Pons (tissue), 1 donor: ENCODE measurements at places on chromosomes 7 and 10.

DNA sequence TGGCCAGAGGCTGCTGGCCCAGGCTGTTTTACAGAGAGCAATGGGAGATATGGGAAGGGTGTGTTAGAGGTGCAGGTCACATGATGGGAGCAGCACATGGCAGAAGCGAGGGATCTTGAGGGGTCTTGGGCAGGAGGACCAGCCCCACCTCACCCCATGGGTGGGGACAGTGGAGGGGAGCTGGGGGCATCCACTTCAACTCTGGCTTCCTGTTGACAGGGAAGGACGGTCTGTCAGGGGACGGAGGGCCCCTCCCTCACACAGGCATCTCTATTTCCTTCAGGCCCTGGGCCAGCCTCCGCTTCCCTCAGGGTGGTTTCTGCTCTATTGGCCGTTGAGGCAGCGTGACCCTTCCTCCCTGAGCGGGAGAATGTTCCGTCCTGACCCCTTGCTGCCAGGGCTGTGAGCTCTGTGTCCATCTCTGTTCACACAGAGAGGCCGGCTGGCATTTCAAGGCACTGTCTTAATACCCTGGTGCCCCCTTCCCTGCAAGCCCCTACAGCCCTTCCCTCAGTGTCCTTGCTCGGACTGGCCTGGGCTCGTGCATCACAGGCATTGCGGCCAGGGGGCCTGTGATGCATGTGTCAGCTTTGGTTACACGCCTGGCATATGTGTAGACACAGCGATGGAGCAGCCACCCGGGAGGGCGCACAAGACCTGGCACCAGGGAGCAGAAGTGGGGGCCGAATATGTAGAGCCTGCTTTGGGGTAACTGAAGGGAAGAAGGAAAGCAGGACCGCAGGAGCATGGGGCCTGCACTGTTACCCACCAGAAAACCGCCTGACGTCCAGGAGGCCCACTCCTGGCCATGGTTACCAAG is 31.8 kb downstream of the RAMP3 start:
- DNase-seq: no peak

DNA sequence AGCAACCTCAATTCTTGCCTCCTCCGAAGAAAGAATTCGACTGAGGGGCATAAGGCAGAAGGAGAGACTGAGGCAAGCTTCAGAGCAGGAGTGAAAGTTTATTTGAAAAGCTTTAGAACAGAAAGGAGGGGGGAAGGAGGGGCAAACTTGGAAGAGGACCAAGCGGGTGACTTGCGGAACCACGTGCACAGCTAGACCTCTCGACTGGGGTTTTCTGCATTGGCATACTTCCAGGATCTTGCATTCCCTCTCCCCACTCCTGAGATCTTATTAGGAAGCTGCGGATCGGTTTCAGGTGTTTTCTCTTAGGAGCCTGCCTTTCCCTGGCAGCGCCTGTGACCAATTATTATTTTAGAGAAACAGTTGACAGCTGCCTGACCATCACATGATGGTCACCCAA is 20.3 kb upstream of the CPXM2 start:
- DNase-seq: no peak

- DNase-seq: no peak
These were observed 116.0 kb downstream of the CHN2 start for GRCh38 chr7:29310625-29311024.

DNA sequence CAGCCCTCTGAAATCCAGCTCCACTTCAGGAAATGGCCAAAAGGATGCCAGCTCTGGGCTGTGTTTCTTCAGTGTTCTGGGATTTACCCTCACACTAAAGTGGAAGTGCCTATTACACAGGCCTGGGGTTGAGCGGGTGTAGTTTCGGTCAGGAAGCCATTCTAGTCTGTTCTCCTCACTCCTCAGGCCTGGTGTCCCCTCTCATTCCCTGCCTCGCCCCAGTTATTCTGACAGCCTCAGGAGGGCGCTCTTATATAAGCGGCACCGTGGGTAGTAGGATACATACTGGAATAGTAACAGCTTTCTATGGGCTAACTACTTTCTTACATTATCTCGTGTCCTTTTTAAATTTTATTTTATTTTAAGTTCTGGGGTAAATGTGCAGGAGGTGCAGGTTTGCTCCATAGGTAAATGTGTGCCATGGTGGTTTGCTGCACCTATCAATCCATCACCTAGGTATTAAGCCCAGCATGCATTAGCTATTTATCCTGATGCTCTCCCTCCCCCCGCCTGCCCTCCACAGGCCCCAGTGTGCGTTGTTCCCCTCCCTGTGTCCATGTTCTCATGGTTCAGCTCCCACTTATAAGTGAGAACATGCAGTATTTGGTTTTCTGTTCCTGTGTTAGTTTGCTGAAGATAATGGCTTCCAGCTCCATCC is 12.2 kb upstream of the LGI1 start:
- peak; percentile 59 for DNase-seq

DNA sequence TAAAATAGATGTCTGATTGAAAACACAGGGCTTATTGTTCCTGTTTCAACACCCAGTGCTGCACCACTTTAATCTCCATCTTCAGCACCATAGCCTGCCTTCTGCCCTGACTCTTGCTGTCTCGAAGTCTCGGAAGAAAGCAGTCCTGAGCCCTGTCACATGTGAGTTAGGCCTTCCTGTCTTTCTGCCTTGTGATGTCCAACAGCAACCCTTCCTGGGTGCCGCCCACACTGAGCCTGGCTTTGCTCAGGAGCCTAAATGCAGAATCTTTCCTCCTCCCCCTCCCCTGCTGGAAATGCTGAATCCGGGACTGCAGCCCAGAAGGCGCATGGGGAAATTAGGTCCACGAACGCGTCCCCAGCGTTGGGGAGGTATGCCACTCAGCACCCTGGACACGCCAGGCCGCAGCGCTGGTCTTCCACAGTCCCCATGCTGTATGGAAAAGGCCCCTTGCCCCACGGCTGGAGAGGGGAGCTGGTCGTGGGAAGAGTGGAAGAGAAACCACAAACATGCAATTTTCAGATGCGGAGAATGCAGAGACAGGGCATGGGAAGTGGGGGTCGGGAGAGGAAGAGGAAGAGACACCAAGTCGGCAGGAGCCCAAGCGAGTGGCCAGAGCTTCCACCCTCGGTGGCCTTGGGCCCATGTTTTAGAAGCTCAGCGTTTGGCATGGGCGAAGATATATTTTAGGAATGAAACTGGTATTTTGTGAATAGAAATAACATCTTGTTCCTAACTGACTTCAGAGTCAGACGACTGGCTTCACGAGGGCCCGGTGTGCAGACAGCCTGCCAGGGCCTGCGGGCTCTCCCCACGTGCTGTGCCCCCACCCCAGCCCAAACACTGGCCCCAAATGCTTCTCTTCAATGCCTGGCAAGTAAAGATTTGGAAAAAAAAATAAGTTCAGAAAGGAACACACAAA is 656.1 kb upstream of the FOXK1 start:
- no peak for DNase-seq
